ENCODE measurements at places on chromosomes 5 and 9.

- no peak for DNase-seq
Observed at GRCh38 chr9:88936132-88936531, 55.1 kb upstream of the S1PR3 start.

- DNase-seq = no peak
Observed at GRCh38 chr5:171659896-171660295, 125.7 kb upstream of the SMIM23 start.

DNA sequence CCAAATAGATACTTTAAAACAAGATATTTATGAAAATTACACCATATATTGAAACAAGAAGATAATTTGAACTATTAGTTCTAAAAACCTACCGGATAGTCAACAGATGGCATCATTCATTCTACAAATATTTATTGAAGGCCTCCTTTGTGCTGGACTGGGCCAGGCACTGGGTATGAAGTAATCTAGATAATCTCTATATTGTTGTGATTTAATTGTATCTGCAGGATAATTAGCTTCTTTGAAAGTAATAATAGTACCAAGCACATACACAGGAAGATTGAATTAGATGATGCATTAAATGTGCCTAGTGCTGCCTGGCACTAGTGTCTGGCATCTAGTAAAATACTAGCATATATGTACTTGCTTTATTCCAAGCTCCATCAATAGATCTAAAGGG, 735.2 kb upstream of the DMAC1 start:
- no peak for DNase-seq

- DNase-seq = no peak
Observed at GRCh38 chr5:58016358-58016757, 443.5 kb downstream of the PLK2 start.

GRCh38 chr5:139803978-139804377, 8.4 kb downstream of the PSD2 start:
- DNase-seq = no peak

GRCh38 chr5:180197016-180197702, 11.9 kb downstream of the RASGEF1C start:
- no peak for DNase-seq

DNA sequence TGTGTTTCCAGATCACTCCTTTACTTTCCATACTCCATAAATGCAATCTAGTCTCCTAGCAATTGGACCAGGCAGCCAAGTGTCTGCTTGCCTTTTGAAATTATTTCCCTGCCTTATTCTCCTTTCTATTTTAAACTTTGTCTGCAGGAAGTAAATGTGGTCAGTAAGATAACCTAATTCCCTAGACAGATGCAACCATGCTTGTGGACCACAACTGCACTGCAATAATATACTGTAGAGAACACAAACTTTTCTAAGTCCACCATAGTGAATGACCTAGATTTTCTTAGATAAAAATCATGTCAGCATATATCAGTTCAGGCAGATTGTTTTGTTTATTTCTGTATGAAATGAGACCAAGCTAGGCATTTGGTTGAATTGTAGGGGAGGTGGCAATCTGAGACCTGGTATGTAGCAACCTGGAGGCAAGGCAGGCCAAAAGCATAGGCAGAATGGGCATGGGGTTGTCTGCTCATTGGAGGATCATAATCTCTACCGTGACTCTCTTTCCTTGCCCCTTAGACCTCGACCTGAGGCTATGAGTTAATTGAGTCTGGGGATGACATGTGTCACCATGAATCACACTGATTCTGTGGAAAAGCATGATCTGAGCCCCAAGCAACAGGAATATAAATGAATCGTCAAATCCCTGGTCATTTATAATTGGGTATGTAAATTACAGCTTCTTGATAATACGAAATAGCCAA, 20.7 kb downstream of the ACTL7B start:
- no peak for DNase-seq

DNA sequence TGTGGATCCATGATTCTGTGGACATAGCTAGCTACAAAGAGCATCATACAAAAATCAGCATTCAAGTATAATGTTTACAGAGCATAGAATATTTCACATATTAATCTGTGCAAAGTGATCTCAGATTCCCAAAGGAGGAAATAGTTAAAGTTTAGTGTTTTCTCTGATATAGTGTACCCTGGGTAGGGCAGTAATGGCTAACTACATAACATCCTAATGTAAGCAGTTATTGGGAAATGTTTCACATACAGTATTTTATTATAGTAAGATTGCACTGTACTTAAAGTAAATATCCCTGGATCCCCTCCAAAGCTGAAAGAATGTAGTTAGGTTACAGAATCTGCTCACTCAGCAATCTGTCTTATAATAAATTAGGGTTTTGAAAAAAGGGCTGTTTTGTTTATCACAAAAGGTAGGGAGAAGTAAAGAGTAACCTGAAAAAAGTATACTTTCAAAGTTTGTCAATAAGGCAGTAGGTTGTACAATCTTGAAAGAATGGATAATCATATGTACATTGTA, 52.5 kb upstream of the SMARCA2 start:
- DNase-seq = no peak

DNA sequence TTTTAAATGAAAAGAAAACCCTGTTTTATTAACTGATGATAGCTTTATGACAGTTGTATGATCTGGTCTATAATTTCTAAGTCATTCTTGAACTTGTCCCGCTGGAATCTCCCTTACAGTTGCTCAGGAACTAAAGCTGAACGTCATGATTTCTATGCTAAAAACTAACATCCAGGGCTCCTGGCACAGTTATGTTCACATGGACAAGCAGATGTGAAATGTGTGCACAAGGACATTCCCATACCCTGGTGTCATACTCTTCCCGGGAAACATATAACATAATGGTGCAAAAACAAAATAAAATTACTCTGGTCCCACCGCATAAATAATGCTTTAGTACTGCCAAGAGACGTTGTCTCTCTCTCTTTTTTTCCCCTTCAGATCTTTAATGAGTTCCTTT, 134.9 kb downstream of the PRDM6 start:
- DNase-seq = no peak

DNA sequence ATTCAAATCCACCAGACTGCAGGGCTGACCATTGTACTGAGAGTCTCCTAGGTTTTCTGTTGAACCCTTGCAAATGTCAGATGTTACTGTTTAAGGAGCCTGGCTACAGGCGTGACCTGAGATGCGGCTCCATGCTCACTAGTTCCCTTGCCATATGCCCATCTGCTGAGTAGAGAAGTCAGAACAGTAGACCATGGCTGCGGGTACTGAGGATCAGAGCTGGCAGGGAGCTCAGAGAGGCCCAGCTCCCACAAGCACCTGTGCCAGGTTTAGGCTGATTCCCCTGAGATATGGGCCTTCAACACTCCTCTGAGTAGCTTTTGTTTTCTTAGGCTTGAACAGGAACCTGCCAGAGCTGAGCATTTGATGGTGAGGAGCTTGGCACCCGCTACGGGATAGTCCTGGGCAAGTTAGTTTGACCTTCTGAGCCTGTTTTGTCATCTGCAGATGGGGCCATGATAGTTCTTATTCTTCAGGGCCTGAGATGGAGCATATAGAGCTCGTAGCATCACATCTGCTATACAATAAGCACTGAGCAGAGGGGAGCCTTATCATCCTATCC, 83.7 kb downstream of the BOD1 start:
- DNase-seq = no peak

- no peak for DNase-seq
Observed at GRCh38 chr9:128145536-128145935, 3.7 kb upstream of the LCN2 start.

GRCh38 chr5:105587963-105588662, 2025.5 kb upstream of the NUDT12 start:
- DNase-seq = no peak

DNA sequence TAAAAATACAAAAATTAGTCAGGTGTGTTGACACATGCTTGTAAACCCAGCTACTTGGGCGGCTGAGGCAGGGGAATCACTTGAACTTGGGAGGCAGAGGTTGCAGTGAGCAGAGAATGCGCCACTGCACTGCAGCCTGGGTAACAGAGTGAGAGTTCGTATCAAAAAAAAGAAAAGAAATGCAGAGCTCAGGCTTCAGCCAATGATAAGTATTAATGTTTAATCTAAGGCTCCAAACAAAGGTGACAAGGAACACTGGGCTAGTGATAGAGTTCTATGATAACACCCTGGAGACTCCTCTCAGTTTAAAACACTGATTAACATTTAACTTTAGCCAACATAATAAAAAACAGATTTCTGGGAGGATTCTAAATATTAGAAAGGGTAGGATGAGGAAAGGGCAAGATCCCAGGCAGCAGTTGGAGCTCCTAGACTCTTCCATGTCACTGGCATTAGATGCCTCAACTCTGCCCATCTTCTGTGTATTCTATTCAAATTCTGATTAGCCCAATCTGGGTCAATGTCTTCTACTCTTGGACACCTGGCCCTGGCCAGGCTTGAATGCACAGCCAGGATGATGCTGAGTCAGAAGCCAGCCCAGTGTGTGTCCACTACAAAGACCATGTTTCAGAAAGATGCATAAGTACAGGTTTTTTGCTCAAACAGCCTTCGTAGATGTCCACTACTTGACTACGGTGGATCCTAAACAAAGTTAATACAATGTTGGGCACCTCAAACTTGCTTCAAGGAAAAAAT, 91.0 kb upstream of the FAM169A start:
- no peak for DNase-seq

DNA sequence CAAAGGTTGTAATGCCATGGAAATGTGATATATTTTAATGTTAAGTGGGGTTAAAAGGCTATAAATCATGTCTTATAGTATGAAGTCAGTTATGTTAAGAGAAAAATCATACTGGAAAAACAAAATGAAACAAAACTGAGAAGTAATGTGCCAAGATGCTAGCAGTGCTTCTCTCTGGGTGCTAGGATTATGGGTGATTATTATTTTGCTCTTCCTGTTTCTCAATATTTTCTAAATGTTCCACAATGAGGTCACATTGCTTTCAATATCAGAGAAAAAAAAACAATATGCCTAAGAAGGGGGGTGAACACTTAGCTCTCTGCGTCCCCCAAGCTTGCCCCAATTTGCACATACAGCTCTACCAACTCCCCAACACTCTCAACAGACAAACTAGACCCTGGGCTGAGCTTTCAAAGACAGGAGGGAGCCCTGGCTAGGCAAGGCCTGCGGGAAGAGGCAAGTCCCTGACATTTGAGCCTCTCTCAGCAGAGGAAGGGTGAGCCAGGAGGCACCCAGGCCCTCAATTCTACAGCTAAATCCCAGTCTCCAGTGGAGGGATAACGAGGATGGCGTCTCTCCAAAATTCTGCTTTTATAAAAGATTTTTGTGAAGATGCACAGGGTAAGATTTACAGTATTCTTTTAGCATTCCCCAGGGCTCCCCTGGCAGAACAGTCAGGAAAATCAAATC, 24.4 kb downstream of the WHRN start:
- DNase-seq = no peak

GRCh38 chr9:79409182-79409823, 162.5 kb upstream of the TLE4 start:
- DNase-seq = no peak

GRCh38 chr9:68740561-68740960, 35.5 kb downstream of the PIP5K1B start:
- DNase-seq = no peak

DNA sequence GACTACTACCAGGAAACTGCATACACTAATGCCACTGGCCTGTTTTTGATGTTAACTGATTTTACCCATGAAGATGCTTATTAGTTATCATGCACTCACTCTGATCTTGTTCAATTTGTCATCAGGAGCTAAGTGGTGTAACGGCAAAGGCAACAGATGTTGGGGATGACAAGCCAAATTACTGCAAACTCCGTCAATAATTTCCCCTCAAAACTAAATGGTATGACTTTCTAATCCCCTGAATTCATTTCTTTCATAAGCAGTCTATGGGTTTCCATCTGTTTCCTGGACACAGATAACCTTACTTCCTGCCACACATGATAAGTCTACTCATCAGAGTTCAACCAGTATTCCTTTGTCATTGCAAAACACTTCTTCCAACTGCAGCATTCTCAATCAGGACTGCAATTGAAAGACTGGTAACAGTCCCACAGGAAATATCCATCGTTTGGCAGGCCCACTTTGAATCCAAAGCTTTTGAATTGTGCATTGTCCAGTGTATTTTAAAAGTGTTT, 96.2 kb upstream of the SMC2 start:
- DNase-seq = no peak

- DNase-seq = no peak
Observed at GRCh38 chr9:121542025-121542424, 42.4 kb upstream of the GGTA1 start.

DNA sequence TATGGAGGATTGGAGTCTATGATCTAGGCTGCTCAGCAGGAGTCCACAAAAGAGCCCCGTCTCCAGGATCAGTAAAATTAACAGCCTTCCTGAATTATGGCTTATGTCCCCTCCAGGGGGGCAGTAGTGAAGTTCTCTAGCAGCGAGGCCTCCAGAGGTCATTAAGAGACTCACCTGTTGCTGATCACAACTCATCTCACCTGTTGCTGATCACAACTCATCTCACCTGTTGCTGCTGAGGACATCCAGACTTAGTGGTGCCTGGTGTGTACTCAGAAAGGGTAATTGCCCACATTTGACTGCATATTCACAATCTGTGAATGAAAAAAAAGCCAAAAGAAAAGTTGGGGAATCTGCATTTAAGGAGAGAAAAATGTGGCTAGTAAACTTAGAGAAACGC, 129.5 kb downstream of the SMARCA2 start:
- no peak for DNase-seq

- DNase-seq = no peak
Observed at GRCh38 chr9:93865245-93865644, 89.9 kb downstream of the BARX1 start.

DNA sequence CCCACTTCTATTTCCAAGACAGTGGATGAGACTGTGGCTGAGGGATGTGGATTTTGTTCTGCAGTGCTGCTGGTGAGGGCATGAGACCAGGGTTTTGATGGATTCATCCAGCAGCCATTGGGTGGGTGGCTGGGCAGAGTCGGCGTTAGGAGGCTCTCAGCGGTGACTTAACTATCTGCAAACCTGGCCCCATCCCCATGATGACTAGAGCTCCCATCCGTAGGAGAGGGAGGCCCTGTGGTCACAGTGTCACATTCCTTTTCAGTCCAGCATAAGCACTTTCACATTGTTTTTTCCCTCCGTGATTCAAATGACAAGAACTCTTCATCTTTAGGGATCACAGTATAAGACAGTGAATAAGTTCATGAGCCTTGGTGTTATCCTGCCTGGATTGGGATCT, 60.4 kb upstream of the SPRY4 start:
- DNase-seq = no peak

DNA sequence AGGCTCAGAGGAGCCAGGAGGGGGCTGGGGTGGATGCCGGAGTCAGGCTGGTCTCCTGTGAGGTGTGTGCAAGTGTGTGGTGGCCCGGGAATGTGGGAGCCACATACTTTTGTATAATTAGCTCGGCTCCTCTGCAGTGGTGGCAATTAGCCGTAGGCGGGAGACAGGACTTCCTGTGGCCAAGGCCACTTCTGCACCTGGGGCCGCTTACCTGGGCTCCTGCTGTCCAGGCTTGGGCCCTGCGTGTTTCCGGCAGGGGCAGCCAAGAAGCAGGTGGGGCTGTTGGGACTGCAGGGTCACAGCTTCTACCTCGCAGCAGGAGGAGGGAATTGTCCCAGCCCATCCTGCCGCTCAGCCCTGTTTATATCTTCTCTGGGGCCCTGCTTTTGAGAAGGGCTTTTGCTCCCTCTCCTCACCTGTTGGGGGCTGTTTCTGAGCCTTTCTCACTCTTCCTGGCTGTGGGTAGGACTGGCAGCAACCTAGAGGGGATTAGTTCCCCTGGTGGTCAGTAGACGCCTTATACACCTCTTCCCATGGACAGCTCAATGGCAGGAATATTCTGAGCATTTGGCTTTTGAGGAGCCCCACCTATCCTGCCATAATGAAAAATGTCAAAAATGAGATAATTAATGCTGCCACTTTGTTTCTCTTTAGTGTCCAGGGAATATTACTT, 145.4 kb upstream of the PITX1 start:
- DNase-seq = no peak

- DNase-seq = no peak
Observed at GRCh38 chr5:62167561-62168057, 138.4 kb upstream of the KIF2A start.
